HAP-1 (cell line): ENCODE measurements at places on chromosomes 1 and 21.

DNA sequence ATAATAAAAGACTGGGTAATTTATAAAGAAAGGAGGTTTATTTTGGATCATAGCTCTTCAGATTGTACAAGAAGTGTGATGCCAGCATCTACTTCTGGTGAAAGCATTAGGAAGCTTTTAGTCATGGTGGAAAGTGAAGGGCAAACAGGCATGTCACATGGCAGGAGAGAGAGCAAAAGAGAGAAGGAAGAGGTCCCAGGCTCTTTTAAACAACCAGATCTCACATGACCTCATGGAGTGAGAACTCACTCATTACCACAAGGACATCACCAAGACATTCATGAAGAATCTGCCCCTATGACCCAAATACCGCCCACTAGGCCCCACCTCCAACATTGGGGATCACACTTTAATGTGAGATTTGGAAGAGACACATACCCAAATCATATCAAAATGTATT is 10.0 kb downstream of the RPTN start:
- no peak for DNase-seq

- DNase-seq = no peak
Measured at GRCh38 chr1:181548497-181548896, 65.2 kb downstream of the CACNA1E start.

DNA sequence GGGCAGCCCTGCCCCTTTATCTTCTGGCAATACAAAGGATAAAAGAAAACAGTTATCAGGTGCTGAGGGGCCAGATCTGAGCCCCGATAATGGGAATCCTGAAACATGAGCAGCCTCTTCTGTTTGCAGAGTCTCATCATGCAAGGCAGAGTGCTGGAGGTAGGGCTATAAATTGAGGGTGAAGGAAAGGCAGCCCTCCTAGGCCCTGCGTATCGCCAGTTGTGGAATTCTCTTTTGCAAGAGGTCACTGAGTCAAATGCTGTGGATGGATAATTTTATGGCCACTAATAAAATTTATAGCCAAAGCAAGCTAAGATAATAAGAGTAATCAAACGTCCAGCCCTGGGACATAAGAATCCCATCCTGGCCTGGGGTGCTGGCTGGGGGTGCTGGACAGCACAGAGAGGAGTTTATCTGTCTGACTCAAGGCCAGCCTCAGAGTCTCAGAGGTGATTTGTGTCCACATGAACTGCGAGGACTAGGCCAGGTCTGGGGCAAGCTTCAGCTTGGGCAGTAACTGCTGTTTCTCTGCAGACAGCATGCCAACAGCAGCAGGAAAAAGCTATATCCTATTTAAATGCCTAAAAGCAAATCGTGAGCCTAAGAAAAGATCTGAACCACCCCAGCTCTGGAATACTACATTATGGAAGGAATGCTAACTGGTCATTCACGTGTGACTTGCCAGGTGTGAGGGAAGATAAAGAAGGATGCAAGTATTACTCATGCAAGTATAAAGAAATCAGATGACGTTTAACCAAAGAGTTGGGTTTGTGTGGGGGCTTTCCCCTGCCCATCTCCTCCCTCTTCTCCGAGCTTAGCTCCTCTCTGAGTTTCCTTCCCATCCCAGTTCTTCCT is 254.8 kb downstream of the KIF26B start:
- DNase-seq = no peak

GRCh38 chr1:11746795-11747487 is 11.0 kb downstream of the AGTRAP start:
- no peak for DNase-seq

GRCh38 chr1:55575571-55576279 is 360.6 kb upstream of the USP24 start:
- no peak for DNase-seq

- DNase-seq = peak; percentile 98
Measured at GRCh38 chr1:20661207-20662109, at the start of gene DDOST. DDOST (minus strand) TSS chr1:20661369; CDS start chr1:20661350, 19 bp downstream.

DNA sequence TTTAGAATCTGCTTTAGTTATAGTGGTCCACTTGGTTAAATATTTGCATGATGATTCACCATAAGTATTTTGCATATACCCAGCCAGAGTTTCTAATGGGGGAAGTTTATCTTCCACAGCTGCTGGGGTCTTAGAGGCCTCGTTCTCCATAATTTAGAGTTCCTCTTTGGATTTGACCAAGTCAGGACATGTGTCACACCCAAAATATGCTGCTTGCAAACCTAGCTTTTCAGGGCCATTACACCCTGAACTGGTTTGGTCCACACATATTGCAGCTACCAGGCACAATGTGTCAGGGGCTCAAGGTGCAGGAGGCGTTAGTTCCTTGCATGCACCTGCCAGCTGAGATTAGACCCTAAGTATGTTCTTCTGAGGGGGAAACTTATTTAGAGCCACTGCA is 17.1 kb upstream of the FMO4 start:
- DNase-seq = no peak

DNA sequence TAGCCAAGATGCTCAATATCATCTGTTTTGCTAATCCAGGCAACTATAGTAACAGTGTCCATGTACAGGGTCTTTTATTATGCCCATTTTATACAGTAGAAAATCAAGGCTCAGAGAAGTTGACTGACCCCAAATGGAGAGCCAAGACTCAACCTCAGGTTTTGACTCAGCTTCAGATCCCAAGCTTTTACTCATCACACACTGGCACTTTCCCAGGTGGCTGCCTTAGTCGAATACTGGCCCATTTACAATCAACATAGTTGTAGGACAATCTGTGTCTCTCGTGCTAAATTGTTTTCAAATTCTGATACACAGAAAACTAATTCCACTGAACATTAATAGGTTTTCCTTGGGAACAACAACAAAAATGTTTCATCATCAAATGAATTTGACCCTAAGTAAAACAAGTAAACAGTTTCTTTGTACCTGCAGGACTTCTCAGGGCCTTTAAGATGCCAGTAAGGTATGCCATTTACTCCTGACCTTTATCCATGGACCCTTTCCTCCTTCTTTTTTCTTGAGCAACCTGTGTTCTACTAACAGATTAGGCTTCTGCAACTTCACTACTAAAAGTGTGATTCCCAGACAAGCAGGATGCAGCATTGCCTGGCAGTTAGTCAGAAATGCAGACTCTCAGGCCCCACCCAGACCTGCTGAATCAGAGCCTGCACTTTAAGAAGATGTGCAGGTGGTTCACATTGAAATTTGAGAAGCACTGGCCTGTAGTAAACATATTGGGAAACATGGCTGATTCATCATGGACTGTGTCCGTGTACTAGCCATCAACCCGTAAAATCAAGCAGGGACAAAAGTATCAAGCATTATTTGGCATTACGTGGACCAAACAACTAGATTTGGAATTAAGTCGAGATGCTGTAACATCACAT is 128.8 kb downstream of the RRAGC start:
- no peak for DNase-seq

GRCh38 chr21:15195768-15196167 is 131.0 kb upstream of the NRIP1 start:
- no peak for DNase-seq

- DNase-seq = no peak
Measured at GRCh38 chr1:33501774-33502173, 29.3 kb downstream of the ZSCAN20 start.

GRCh38 chr21:44792702-44793591 is 8.7 kb downstream of the UBE2G2 start:
- peak; percentile 60 for DNase-seq

GRCh38 chr1:76503736-76504135 is 363.5 kb upstream of the ST6GALNAC5 start:
- no peak for DNase-seq

DNA sequence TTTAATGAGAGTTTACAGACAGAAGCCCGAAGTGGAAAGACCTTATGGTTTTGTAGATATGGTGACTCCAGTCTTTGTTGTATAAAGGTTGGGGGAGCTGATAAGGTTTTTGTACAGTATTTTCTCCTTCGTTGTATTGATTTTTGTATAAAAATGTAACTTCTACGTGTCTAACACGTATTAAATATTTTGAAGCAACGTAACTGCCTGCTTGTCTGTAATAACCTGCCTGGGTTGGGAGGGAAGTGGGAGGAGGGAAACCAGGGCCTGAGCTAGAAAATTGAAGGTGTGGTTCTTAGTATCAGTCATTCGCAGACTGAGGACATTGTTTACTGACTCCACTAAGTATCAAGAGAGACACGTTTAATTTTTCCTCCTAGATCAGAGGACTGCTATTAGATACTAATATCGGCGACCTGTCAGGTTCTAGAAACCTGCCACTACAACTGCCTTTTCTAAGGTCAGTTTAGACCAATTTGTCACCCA is 2.2 kb downstream of the IER5 start:
- no peak for DNase-seq

DNA sequence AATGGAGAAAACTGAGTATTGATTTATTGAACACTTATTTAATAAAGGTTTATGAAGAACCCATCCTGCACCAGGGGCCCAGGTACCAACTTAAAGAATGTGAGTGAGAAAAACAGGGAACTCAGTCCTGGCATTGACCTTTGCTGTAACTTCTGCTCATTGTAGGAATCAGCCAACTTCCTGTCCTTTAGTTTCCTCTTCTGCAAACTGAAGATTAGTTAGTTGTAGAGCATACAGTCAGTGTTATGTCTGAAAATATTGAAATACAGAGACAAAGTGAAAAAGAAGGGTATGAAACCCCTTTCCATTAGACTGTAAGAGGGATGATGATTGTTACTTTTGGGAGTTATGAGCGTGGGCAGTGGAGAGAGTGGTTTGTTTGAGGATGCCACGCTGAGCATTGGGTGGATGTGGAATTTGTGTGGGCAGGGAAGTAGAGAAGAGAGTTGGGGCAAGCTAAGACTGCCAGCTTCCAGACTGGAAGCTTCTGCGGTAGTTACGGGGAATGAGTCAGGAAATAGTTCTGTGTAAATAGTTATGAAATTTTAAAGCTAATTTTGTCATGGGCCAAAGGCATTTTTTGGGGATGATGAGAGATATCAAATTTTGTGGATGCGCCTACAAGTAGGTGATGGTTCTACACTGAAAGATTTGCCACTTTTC is 89.2 kb downstream of the GPR88 start:
- DNase-seq = no peak

- DNase-seq = peak; percentile 56
Measured at GRCh38 chr1:8409106-8409505, 91.2 kb downstream of the SLC45A1 start.

DNA sequence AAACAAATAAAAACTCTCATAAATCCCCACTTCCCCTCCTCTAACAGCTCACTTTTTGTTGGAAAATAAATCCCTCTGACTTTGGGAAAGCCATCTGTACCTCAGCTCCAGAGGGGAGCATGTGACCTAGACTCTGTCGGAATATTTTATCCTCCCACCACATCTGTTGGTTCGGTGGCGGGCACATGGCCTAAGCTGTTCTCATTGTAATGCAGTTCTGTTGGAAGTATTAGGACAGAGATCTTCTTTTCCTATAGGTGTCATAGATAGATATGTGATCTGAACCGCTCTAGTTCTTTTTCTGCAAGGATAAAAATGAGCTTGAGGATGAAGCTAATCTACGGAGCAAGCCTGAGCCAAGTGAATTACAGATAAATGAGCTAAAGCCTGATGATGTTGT is 50.5 kb upstream of the EPS8L3 start:
- DNase-seq = no peak

- DNase-seq = no peak
Measured at GRCh38 chr21:32448803-32449594, 36.5 kb downstream of the EVA1C start.

- peak; percentile 74 for DNase-seq
Measured at GRCh38 chr21:44012474-44013379, 618 bp downstream of the TRAPPC10 start.

GRCh38 chr1:190101756-190102155 is 375.9 kb downstream of the BRINP3 start:
- DNase-seq = no peak

- no peak for DNase-seq
Measured at GRCh38 chr1:66335859-66336640, 197.9 kb upstream of the SGIP1 start.

DNA sequence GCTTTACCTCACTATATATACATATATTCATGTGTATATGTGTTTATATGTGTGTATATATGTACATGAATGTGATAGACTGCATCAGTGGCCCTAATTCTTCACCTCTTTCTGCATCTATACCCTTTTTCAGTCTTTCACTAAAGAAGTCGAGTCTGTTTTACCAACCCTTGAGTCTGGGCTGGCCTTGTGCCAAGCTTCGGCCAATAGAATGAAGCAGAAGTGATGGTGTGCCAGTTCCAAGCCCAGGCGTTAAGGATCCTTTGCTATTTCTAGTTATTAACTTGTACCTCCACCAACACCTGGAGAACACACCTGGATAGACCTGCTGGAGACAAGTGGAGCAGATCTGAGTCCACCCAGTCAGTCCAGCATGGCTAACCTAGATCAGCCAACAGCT is 61.6 kb upstream of the PPM1J start:
- DNase-seq = no peak

DNA sequence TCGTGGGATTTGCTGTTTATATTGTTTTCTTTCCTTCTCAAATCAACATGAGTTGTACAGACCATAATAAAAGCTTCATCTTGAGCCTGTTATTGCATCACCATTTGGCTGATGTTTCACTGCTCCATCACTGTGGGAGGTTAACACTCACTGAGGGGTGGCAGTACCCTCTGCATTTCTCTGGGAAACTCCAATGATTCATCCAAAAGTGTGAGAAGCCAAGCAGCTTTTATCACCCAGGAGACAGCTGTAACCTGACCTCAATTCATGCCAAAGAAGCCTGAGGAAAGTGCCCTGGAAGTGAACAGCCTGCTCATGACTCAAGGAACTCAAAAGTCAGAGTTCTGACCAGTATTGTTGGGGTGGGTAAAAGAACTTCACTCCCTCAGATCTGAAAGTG is 84.1 kb downstream of the GPR88 start:
- DNase-seq = no peak

DNA sequence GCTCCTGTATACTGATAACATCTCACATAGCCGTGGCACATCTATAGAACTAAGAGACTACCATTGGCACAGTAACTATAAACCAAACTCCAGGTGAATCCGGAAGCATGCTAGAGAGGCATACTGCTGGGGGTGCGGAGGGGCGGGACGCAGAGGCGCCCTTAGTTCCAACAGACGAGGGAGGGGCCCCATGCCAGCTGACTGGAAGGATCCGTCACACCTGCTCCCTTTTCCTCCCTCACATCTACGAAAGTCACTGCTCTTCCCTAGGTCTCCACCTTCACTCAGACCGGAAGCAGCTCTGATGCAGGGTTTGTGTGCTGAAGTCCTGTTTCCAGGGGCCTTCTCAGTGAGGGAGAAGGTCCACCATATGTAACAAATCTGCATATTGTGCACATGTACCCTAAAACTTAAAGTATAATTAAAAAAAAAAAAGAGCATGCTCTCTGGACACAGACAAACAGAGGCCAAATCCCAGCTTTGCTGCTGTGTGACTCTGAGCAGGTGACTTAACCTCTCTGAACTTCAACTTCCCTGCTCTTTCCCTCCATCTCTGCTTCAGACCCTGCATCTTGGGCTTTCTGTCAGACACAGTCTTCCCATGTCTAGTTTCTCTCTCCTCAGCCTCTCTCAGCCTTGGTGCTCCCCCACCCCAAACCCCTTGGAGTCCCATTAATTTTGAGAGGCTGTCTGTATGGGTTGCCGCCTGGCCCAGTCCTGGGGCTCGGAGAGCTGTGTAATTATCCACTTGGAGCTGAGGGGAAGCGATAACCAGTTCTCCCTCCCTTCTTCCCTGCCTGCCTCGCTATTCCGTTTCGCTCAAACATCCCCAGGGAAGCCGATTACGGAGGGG is 7.8 kb upstream of the GJB5 start:
- DNase-seq = no peak
